ENCODE measurements at places on chromosomes 4 and X. TPM values are rescaled to one million over a fixed set of nuclear protein-coding genes. Genes with fewer than 3 reads are reported as not detected.

Gene DMP1
- total RNA-seq, result not detected

Gene CDX4
- total RNA-seq, result not detected

Gene CLTRN
- total RNA-seq, result 0.32 TPM

Gene VSIG4
- total RNA-seq, result not detected

Gene H2BW2
- not detected for total RNA-seq

Gene SPOCK3
- total RNA-seq, result 0.56 TPM

Gene SYP
- not detected for total RNA-seq
